ENCODE measurements at places on chromosomes 1 and 21.

DNA sequence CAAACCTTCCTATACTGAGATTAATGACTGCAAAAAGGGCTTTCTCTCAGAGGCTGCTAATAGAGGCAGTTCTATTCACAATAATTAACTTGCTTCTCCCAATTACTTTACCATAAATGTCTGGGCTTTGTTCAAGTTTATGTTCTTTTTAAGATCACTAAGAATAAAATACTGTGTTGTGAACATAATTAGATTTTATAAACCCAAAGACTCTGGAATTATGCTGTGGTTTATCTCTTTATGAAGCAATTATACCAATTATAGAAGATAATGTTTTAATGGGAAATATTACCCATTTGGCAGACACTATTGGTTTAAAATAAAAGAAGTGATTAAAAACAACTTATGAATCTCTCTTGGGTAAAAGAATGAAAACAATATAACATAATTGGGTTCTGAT lies 43.5 kb upstream of the IL12RB2 start:
- DNase-seq = no peak

DNA sequence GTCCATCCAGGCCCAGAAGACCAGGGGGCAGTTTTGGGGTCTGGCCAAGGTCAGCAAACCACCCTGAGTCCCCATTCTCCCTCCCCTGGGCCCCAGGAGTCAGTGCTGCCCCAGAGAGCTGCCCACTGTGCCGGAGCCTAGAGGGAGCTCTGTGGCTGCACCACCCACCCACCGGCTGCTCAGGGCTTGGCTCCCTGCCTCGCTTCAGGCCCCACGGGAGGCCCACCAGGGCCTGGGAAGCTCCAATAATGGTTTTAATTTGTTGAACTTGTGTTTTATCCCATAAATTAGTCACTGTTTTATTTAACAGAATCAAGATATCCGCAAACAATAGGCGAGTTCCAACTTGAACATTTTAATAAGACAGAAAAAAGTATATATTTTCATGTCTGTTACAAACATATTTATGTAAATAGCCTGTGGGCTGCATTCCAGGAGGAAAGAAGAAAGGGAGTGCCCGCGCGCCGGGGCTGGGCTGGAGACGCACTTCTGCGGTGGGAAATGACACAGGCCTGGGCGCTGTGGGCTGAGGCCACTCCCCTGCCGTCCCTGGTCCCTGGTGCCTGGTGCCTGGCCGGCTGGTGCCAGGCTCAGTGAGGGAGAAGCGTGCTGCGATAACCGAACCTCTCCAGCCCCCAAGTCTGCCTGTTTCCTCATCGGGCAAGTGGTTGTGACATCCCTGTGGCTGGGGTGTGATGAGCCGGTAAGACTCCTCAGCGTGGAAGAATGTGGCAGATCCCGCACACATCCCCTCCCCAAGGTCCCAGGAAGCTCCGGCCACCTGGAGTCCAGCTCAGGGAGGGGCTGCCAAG lies 160.5 kb downstream of the PEX14 start:
- no peak for DNase-seq

GRCh38 chr1:105122041-105122440 lies 1372.3 kb downstream of the AMY1C start:
- DNase-seq = peak; percentile 70

- DNase-seq = no peak
These were observed 177.9 kb upstream of the C1orf87 start for GRCh38 chr1:60251426-60251825.

GRCh38 chr1:115805597-115805996 lies 35.3 kb downstream of the NHLH2 start:
- DNase-seq = no peak

GRCh38 chr1:1305300-1306069 lies 2.2 kb downstream of the ACAP3 start:
- no peak for DNase-seq

GRCh38 chr1:157652859-157653493 lies 47.6 kb downstream of the FCRL3 start:
- no peak for DNase-seq

GRCh38 chr1:236515443-236515958 lies 8.3 kb upstream of the LGALS8 start:
- no peak for DNase-seq

DNA sequence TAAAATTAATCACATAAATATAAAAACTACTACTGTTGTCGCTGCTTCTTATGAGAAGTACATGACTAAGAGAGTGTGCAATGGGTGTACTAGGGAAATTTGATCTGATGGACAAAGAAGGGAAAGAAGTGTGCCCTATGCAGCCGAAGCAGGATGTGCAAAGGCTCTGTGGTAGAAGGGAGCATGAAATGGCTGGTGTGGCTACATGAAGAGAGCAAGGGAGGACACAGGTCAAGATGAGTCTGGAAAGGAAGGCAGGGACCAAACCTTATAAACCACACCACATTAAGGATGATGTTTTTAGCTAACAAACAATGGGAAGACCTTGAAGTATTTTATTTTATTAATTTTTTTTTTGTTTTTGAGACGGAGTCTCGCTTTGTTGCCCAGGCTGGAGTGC lies 20.0 kb downstream of the MAB21L3 start:
- no peak for DNase-seq

DNA sequence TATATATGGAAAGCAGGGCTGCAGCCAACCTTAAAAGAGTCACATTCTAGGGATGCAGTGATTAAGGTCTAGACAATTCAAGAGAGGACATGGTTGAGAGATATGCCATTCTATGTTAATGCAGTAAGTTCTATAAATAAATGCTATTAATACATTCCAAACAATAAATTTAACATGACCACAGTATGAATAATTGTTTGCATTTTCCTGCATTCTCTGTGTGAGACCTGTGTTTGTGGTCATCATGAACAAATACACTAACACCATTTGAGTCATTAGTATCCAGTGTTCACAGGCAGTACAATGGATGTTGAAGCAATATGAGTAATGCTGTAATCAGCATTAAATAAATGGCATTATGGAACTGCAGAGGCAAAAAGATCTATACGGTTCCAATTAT lies 5.5 kb upstream of the ZRANB2 start:
- no peak for DNase-seq

GRCh38 chr1:205344066-205344928 lies 12.4 kb downstream of the KLHDC8A start:
- DNase-seq = no peak

DNA sequence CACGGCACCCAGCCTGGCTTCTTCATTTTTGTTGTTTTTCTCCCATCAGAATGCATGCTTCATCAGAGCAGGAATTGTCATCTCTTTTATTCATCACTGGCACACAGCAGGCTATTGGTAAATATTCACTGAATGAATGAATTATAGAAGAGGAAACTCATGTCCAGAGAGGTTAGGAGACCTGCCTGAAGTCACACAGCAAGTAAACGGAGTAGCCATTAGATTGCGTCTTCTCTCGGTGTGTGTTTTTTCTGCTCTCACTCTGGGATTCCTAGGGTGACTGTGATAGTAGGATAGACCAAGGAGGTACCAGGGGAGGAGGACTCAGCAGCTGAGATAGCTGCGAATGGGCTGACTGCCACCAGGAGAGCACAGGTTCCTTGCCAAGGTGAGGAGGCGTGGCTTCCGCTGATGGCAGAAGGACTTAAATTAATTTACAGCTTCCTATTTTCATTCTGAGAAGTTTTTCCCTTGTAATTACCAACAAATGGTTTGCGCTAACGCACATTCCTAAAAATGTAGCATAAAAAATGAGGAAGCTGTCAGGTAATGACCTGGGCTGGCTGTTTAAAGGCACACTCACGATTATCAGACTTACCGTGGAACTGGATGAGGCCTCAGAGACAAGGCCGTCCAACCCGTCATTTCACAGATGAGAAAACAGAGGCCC lies 4.5 kb upstream of the NCMAP start:
- DNase-seq = no peak

DNA sequence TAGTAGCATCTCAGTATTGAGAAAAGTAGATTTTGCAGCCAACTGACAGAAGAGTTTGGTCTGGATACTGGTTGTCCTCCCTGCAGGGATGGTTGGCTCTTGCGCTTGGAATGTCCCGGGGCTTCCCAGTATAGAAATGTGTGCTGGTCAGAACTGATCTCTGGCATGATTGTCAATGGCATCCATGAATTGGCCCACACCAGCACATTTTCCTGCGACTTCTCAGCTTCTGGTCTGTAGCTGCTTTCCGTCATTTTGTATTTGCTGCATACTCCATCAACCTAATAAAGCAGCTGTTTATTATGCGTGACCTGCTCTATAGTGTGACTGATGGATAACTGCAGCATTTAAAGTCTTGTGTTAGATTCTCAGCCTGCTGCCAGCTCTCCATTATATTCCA lies 203.7 kb downstream of the S1PR1 start:
- DNase-seq = no peak

DNA sequence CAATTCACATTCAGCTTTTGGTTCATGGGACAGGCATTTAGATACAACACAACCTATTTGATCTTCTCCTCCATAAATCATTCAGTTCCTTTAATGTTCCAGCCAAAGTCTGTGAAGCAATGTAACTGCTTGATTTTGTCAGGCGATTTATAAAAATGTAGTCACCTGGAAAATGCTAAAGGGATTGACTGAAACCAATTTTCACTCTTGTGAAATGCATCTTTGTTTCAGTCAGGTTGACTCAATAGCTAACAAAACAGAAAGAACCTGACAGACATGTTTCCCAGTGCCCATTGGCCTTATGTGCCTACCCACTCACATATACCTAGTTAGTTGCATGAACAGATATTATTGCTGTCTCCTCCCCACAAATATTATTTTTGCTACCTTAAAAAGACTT lies 335.7 kb downstream of the CHRM3 start:
- DNase-seq = no peak

DNA sequence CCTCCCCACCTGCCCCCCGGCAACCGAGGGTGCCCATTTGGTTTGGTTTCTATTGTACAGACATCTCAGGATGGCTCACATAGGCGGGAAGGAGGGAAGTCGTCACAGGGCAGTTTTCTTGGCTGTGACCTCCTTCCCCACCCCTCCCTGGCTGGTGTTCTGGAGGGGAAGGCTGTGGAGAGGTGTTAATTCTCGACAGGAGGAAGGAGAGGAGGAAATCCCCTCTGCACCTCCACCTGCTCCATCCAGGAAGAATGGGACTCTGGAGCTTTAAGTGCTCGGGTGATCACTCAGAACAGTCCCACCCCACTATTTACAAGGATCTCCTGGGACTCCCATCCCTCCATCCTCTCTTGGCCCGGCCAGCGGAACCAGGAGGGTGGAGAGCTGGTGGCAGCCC lies 7.6 kb downstream of the MEX3A start:
- DNase-seq = no peak

- no peak for DNase-seq
These were observed 68.0 kb downstream of the RUNX3 start for GRCh38 chr1:24861821-24862727.

GRCh38 chr1:91076834-91077233 lies 55.0 kb upstream of the ZNF644 start:
- DNase-seq = no peak

GRCh38 chr1:219430419-219430818 lies 182.5 kb downstream of the ZC3H11B start:
- no peak for DNase-seq

GRCh38 chr1:184407816-184408510 lies 21.1 kb downstream of the C1orf21 start:
- no peak for DNase-seq

DNA sequence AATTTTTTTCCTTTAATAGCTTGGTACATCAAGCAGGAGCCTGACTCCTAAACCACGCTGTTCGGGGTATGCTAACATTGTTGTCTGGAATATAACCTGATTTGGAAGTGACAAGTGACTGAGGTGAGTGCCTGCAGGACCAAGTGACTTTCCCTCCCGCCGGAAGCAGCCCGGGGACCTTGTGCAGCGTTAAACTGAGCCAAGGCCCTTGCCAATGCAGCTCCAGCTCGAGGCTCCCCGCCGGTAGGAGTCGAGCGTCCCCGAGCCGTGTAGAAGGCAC lies 716 bp upstream of the MTARC1 start:
- DNase-seq = no peak

- no peak for DNase-seq
These were observed 7.2 kb downstream of the XCL1 start for GRCh38 chr1:168583571-168583970.

GRCh38 chr1:54854381-54855020 lies 32.5 kb downstream of the DHCR24 start:
- DNase-seq = no peak

GRCh38 chr1:70202173-70202758 lies 3.1 kb downstream of the LRRC40 start:
- no peak for DNase-seq

GRCh38 chr1:41484402-41485241 lies at the start of gene EDN2:
EDN2 (minus strand) TSS chr1:41484683; CDS start chr1:41484601, 82 bp downstream.
- no peak for DNase-seq

DNA sequence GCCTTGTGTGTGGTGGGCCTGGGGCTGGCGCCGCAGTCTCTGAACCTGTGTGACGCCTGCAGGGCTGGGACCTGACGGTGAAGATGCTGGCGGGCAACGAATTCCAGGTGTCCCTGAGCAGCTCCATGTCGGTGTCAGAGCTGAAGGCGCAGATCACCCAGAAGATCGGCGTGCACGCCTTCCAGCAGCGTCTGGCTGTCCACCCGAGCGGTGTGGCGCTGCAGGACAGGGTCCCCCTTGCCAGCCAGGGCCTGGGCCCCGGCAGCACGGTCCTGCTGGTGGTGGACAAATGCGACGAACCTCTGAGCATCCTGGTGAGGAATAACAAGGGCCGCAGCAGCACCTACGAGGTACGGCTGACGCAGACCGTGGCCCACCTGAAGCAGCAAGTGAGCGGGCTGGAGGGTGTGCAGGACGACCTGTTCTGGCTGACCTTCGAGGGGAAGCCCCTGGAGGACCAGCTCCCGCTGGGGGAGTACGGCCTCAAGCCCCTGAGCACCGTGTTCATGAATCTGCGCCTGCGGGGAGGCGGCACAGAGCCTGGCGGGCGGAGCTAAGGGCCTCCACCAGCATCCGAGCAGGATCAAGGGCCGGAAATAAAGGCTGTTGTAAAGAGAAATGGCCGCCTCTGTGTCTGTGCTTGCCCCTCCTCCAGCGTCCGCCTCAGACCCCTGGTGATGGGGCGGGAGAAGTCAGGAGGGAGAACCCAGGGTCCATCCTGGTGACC lies 788 bp downstream of the ISG15 start:
- DNase-seq = no peak

GRCh38 chr1:41503538-41504113 lies 19.1 kb upstream of the EDN2 start:
- DNase-seq = no peak

DNA sequence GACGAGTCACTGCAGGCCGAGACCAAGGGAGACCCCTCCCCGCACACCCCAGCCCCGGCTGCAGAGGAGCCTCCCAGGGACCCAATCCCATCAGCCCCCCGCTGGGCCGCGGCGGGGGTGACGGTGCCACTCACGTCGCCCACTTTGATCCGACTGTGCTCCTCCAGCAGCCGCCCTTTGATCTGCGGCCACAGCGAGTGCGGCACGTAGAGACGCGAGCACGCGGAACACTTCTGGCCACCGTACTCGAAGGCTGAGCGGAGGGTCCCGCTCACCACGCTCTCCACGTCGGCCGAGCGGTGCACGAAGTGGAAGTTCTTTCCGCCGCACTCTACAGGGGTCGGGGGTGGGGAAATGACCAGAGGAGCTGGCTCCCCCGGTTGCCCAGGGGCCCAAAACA lies 17.8 kb upstream of the TAS1R2 start:
- no peak for DNase-seq

GRCh38 chr1:203493901-203494300 lies at the start of gene OPTC:
OPTC (plus strand) TSS chr1:203494153; CDS start chr1:203496006, 1,853 bp downstream.
- no peak for DNase-seq

- no peak for DNase-seq
These were observed 197.8 kb downstream of the FOXD2 start for GRCh38 chr1:47635597-47635996.
